ENCODE measurements at places on chromosomes 11 and 22.

DNA sequence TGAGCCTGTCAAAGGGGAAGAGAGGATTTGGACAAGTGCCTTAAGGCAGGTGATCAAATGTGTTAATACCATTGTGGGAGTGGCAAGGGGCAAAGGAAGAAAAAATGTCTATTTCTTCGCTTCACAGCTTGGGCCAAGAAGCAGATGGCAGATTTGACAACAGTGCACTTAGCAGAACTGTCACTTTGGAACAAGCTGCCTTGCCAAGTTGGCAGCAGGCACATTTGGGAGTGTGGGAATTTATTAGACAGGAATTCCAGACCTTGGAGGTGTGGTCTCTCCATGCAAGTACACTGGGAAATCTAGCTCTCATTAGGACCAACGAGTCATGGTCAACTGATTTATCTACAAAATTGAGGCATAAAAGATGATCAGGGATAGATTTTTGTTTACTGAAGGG lies 265.1 kb downstream of the NELL1 start:
- DNase-seq = no peak

GRCh38 chr22:31829505-31829904 lies 75.7 kb downstream of the DEPDC5 start:
- peak; percentile 82 for DNase-seq

DNA sequence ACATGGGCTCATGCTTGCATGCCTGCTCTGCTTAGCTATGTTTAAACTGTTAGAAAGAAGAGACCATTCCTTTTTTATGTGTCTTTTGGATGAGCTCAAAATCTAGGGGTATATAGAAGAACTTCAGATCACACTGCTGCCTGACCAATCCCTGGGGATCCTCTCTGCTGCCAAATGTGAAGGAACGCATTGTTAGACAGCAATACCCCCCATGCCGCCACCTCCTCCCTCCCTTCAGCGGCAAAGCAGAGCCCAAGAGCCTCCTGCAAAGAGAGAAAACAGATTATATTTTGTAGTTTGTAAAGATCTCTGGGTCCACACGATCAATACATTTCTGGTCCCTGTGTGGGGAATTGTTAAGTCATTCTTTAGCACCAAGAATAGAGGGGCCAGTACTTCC lies 677.6 kb downstream of the NTM start:
- DNase-seq = no peak

- DNase-seq = no peak
Observed at GRCh38 chr11:36191941-36192340, 97.3 kb downstream of the COMMD9 start.

- no peak for DNase-seq
Observed at GRCh38 chr22:30882974-30883533, 85.5 kb downstream of the MORC2 start.

DNA sequence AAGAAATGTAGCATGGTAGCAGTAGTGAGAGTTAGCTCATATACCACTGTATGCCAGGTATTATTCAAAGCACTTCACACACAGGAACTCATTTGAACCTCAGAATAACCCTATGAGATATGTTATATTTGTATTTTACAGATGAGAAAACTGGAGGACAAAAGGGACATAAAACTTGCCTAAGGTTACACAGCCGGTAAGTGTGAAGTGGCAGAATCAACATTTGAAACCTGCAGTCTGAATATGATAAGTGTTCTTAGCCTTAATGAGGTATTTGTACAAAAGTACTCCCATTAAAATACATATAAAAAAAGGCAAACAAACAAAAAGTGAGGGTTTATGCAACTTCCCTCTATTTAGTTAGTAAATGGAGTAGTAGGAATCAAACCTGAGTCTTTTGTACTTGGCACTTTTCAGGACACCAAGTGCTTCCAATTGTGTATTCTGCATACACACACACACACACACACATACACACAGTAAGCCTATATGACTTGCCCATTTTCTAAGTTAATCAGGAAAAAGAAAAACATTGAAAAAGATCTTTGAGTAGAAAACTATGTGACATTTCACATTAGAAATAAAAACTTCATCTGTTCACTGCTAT lies 223.9 kb upstream of the FOLH1 start:
- DNase-seq = no peak

- no peak for DNase-seq
Observed at GRCh38 chr11:27354359-27354965, 8.6 kb downstream of the CCDC34 start.

GRCh38 chr22:22761963-22762772 lies 117.8 kb downstream of the GGTLC2 start:
- no peak for DNase-seq

DNA sequence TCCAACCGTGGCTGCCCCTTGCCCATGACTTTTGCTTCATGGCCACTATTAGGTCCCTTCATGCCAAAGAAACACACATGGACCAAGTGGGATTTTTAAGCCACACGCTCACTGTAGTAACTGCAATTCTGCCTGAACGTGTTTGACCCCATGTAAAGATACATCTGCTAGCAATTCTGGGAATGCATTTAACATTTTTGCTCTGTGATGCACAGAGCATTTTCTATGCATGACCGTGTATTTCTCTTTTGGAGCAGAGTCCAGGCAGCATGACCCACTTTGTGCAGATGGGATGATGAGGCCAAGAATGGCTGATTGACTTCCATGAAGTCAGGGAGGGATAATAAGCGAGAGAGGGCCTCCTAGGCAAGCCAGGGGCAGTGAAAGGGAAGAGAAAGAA lies 108.5 kb downstream of the TP53I11 start:
- no peak for DNase-seq

- no peak for DNase-seq
Observed at GRCh38 chr11:36130401-36130800, 158.8 kb downstream of the COMMD9 start.

- no peak for DNase-seq
Observed at GRCh38 chr22:36352803-36353507, 34.8 kb downstream of the MYH9 start.

- no peak for DNase-seq
Observed at GRCh38 chr11:6110011-6110410, 2.5 kb downstream of the OR56B4 start.

DNA sequence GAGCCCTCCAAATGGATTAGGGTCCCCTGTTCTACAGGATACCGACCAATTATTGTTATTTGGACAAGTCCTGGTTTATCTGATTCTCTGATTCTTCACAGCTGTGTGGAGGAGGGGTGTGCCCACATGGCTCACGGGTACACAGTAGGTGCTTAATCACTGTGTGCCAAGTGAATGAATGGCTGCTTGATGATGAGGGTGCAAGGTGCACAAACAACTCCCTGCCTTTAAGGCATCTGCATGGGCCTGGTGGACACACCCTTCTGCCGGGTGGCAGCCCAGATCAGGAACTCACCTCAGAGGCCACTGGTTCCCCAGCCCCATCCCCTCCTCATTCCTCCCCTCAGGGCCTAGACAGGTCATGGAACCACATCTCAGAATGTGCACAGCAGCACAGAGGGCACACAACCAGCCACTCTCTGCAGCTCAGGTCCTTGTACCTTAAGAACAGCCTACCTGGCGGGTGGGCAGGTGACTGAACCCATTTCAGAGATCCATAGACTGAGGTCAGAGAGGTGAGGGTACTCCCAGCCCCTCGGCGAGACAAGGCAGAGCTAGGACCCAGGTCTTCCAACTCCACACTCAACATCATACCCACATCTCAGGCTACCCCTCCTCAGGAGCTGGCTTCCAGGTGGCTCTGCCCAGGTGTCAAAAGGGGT lies 50.3 kb downstream of the SHANK2 start:
- DNase-seq = no peak
